ENCODE measurements at places on chromosomes 13 and 19.

- DNase-seq = no peak
These were observed 5.0 kb downstream of the FOSB start for GRCh38 chr19:45472563-45473366.

GRCh38 chr19:35549174-35549788 is 3.9 kb downstream of the TMEM147 start:
- DNase-seq = no peak

- DNase-seq = no peak
These were observed 66.3 kb downstream of the ZIC5 start for GRCh38 chr13:99905224-99905623.

GRCh38 chr13:32107474-32107873 is 75.9 kb downstream of the FRY start:
- no peak for DNase-seq

DNA sequence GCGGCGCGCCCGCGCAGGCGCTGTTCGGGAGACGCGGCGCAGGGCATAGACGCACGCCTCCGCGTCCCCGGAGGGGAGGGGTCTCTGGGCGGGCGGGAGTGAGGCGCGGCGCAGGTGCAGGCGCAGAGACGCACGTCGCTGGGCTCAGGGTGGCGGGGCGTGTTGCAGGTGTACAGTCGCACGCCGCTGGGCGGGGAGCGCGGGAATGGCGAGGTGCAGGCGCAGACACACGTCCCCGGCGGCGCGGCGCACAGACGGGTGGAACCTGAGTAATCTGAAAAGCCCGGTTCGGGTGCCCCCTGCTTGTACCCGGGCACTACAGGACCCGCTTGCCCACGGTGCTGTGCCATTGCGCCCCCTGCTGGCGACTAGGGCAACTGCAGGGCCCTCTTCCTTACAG is 44.7 kb downstream of the PLPP2 start:
- DNase-seq = no peak
